HCT116 (cell line): ENCODE measurements at places on chromosomes 16 and 17. TPM values are rescaled to one million over a fixed set of nuclear protein-coding genes. Genes with fewer than 3 reads are reported as not detected.
A peak's percentile ranks its signal among the peaks of the same experiment; 100 is the strongest.

- no peaks in the 10 kb centered on the region for H3K4me1 ChIP-seq
- no peak overlapping the region for H3K27ac ChIP-seq
- peaks cover 5% of the 10 kb centered on the region; the same call in 1 of the 2 replicates for H3K36me3 ChIP-seq
- no peaks in the 10 kb centered on the region for H3K27me3 ChIP-seq
Measured at GRCh38 chr17:67198131-67198530, 46.9 kb downstream of the HELZ start.

- peaks cover 27% of the 10 kb centered on the region for H3K4me1 ChIP-seq
- no peak overlapping the region for H3K27ac ChIP-seq
- no peaks in the 10 kb centered on the region for H3K36me3 ChIP-seq
- H3K27me3 ChIP-seq, result no peaks in the 10 kb centered on the region
- no peak for DNase-seq
- H3K4me3 ChIP-seq, result no peak overlapping the region
Measured at GRCh38 chr17:64388961-64389565, 1.6 kb downstream of the PECAM1 start.

GRCh38 chr17:31842195-31843069 is 16.6 kb downstream of the COPRS start:
- no peak overlapping the region for H3K4me3 ChIP-seq
- no peak overlapping the region for H3K27ac ChIP-seq
- no peaks in the 10 kb centered on the region for H3K27me3 ChIP-seq
- no peaks in the 10 kb centered on the region for H3K36me3 ChIP-seq

CDRT4 gene
- total RNA-seq, result 6.2 TPM

TLCD3A gene
- 26.0 TPM for total RNA-seq

HSPB9 gene
- total RNA-seq, result not detected

GRCh38 chr17:10737168-10737622 is 7.4 kb upstream of the TMEM220 start:
- no peak overlapping the region for H3K4me3 ChIP-seq
- peak; percentile 39 for DNase-seq
- H3K4me1 ChIP-seq, result no peaks in the 10 kb centered on the region
- no peak overlapping the region for H3K27ac ChIP-seq
- H3K27me3 ChIP-seq, result peaks cover 11% of the 10 kb centered on the region; the same call in 1 of the 2 replicates

- H3K27me3 ChIP-seq, result no peaks in the 10 kb centered on the region
- no peak overlapping the region for H3K4me3 ChIP-seq
- no peak overlapping the region for H3K27ac ChIP-seq
- H3K36me3 ChIP-seq, result no peaks in the 10 kb centered on the region
- no peaks in the 10 kb centered on the region for H3K4me1 ChIP-seq
- no peak for DNase-seq
Measured at GRCh38 chr17:54408731-54409130, 491.9 kb upstream of the TOM1L1 start.

DNA sequence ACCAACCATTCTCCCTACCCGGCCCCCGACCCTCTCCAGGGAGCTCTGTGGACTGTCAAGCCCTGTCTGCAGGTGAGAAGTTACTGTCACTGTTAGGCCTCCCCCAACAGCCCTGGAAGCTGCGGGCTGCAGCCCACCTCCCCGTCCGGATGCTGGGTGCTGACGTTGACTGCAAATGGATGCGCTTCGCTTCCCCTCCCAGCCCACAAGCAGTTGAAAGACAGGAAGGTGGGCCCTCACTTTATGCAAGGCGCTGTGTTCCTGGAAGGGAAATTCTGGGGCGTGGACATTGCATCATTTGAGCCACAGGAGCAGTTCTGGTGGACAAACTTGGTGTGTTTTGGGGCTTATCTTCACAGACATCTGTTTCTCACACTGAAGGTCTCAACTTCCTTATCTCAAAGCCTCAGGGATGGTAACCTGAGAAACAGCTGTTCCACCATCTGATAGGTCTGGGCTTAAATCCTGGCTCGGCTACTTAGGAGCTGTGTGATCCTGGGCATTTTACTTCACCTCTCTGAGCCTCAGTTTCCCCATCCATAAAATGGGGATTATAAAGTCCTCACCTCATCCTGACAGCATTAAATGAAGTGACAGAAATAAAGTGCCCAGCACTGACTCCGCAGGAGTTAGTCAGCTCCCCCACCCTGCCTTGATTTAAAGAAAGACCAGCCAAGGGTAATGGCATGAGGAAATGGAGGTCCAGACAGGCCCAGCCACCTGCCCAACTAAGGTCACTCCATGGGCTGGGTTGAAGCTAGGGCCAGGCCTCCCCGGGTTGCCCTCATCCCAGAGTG is 4.6 kb upstream of the DRC7 start:
- no peak overlapping the region for H3K4me3 ChIP-seq
- no peak overlapping the region for H3K27ac ChIP-seq
- no peak for DNase-seq
- no peaks in the 10 kb centered on the region for H3K27me3 ChIP-seq

- peak; percentile 58 for DNase-seq
- no peaks in the 10 kb centered on the region for H3K36me3 ChIP-seq
- peak overlapping the region; percentile 85 for H3K4me3 ChIP-seq
- peak overlapping the region; percentile 92 for H3K27ac ChIP-seq
- no peaks in the 10 kb centered on the region for H3K27me3 ChIP-seq
Measured at GRCh38 chr17:63445571-63445953, 544 bp downstream of the CYB561 start.

GRCh38 chr17:64005734-64006167 is 7.6 kb downstream of the PRR29 start:
- peak overlapping the region; percentile 22 for H3K4me3 ChIP-seq
- no peaks in the 10 kb centered on the region for H3K36me3 ChIP-seq
- H3K27ac ChIP-seq, result no peak overlapping the region
- no peak for DNase-seq
- peaks cover 14% of the 10 kb centered on the region for H3K4me1 ChIP-seq

SLC6A2 gene
- total RNA-seq, result not detected

PTX4 gene
- not detected for total RNA-seq

TMEM220 gene
- total RNA-seq, result not detected

DNA sequence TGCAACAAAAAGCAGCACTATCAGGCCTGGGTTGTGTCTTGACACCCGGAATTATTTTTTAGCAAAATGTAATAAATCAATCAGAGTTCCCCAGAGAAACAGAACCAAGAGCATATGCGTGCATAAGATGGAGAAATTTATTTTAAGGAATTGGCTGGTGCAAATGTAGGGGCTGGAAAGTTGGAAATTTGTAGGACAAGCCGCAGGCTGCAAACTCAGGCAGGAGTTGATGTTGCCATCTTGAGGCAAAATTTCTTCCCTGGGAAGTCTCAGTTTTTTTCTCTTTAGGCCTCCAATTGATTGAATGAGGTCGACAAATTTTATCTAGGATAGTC is 158.9 kb upstream of the FAM20A start:
- H3K27ac ChIP-seq, result no peak overlapping the region
- H3K4me1 ChIP-seq, result peaks cover 8% of the 10 kb centered on the region; the same call in 1 of the 2 replicates
- H3K27me3 ChIP-seq, result no peaks in the 10 kb centered on the region
- no peaks in the 10 kb centered on the region for H3K36me3 ChIP-seq
- no peak overlapping the region for H3K4me3 ChIP-seq

DNA sequence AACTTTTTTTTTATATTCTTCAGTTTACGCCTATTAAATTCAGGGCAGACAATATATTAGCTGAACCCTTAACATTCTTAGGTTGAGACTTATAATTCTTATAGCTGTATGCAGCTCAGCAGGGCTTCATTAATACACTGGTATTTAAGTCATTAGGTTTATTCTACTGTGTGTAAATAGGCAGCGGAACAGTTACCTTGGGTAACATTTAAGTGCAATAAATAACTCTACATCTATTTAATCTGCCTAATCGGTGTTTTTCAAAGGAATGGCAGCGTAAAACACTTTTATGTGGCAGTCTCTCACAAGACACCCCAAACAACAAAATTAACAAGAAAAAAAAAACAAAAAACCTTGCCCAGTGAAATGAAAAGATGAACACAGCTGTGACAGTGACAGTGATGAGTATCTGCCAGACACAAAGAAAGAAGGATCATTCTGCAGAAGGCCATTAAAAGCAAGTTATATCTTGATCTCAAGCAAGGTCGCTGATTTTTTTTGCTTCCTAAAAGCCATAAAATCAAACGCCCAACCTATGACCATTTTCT is 32.6 kb downstream of the KCNJ2 start:
- no peaks in the 10 kb centered on the region for H3K27me3 ChIP-seq
- H3K36me3 ChIP-seq, result no peaks in the 10 kb centered on the region
- no peak overlapping the region for H3K27ac ChIP-seq
- H3K4me3 ChIP-seq, result no peak overlapping the region

DNA sequence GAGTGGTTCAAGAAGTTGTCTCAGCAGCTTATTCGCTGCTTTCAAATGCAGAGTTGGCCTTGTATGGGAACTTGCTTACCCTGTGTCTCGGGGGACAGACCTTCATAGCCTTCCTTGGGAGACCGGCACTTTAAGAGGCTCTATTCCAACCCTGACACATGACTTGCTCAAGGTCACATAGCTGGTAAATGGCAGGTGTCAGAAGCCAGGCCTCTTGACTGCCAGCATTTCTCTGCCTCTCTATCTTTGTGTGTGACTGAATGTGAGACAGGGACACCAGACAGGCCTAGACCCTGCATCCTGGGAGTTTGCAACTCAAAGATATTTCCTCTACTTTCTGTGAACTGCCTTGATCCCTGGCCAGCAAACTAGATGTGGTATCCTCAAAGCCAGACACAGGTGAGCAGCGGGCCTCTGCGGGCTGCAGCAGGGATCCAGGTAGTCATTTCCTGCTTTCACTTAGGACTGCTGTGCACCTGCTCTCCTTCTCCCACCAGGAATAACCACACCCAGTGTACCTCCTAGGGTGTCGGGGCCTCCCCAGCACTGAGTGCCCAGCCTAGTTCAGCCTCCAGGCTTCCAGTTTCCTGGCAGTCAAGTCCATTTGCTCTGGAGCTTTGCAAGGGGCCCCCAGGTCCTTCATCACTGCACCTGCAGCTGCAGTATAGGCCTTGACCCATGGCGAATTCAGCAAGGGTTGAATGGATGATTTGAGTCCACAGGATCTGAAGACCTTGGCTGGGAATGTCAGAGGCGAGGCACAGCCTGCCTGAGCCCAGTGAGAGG is 116.6 kb upstream of the TNRC6C start:
- H3K27ac ChIP-seq, result no peak overlapping the region
- H3K4me3 ChIP-seq, result no peak overlapping the region
- DNase-seq, result no peak
- peaks cover 9% of the 10 kb centered on the region for H3K4me1 ChIP-seq

PHB1 gene
- 534 TPM for total RNA-seq

GRCh38 chr16:27123795-27124409 is 57.2 kb downstream of the C16orf82 start:
- no peak overlapping the region for H3K27ac ChIP-seq
- H3K4me3 ChIP-seq, result no peak overlapping the region
- H3K27me3 ChIP-seq, result peaks cover 8% of the 10 kb centered on the region
- no peak for DNase-seq
- H3K4me1 ChIP-seq, result no peaks in the 10 kb centered on the region

DNA sequence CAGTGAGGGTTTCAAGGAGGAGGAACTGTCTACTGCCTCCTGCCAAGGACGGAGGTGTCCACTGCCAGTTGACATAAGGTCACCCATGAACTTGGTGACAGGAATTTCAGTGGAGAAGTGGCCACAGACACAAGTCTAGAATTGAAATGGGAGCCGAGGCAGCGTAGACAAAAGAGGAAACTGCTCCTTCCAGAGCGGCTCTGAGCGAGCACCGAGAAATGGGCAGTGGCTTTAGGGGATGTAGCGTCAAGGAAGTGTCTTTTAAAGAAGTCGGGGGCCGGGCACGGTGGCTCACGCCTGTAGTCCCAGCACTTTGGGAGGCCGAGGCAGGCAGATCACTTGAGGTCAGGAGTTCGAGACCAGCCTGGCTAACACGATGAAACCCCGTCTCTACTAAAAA is 3.1 kb upstream of the SERPINF1 start:
- H3K36me3 ChIP-seq, result no peaks in the 10 kb centered on the region
- peaks cover 2% of the 10 kb centered on the region; the same call in 1 of the 2 replicates for H3K4me1 ChIP-seq
- no peak for DNase-seq
- no peak overlapping the region for H3K27ac ChIP-seq

DNA sequence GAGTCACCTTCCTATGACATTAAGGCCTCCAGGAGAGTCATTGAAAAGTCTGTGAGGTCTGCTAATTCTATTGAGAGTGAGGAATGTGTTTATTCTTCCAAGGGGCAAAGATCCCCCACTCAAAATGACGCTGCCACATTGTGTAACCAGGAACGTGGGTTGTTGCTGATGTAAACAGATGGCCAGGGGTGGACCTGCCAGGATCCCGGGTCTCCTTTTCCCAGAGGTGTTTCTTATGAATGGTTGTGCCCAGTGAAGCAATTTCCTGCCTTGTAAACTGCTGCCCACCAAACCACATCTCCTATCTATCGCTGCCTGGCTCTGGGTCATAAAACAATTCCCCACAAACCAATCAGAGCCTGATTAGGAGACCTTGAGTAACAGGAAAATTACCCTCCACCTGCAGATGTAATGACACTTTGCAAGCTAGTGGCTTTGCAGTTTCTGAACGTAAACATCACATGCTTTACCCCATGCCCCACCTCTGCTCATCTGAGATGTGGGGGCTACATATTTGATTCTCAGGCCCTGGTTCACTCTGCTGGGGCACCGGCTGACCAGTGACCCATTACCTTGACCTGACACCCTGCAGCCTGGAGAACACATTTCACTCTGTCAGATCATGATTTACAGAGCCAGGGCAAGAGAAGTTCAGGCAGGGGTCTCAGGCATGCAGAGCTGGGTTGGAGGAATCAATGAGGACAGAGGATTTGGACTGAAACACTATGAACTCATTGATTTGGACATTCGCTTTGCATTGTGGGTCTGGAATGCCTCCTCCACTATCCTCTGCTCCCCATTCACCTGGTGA is 33.1 kb upstream of the DDX52 start:
- no peaks in the 10 kb centered on the region for H3K27me3 ChIP-seq
- no peak overlapping the region for H3K27ac ChIP-seq
- H3K4me1 ChIP-seq, result no peaks in the 10 kb centered on the region
- no peak overlapping the region for H3K4me3 ChIP-seq

NOB1 gene
- total RNA-seq, result 172 TPM

GRCh38 chr17:82697808-82698064 is 762 bp downstream of the RAB40B start:
- no peaks in the 10 kb centered on the region for H3K36me3 ChIP-seq
- H3K4me1 ChIP-seq, result peaks cover 7% of the 10 kb centered on the region; the same call in 1 of the 2 replicates
- no peak overlapping the region; the same call in 1 of the 2 replicates for H3K27ac ChIP-seq
- H3K4me3 ChIP-seq, result peak overlapping the region; percentile 62
- no peak for DNase-seq
- no peaks in the 10 kb centered on the region for H3K27me3 ChIP-seq

- no peaks in the 10 kb centered on the region for H3K36me3 ChIP-seq
- H3K27ac ChIP-seq, result peak overlapping the region; percentile 90
- no peaks in the 10 kb centered on the region for H3K27me3 ChIP-seq
- H3K4me3 ChIP-seq, result peak overlapping the region; percentile 44
- H3K4me1 ChIP-seq, result peaks cover 81% of the 10 kb centered on the region
- DNase-seq, result peak; percentile 56
Measured at GRCh38 chr17:45370949-45371413, 54.2 kb upstream of the MAP3K14 start.

GRCh38 chr16:69225121-69225520 is 38.2 kb downstream of the SNTB2 start:
- no peak for DNase-seq
- H3K27ac ChIP-seq, result no peak overlapping the region
- peaks cover 22% of the 10 kb centered on the region for H3K4me1 ChIP-seq
- H3K36me3 ChIP-seq, result no peaks in the 10 kb centered on the region
- no peak overlapping the region for H3K4me3 ChIP-seq

ABI3 gene
- 0.12 TPM for total RNA-seq
